Mesenteric fat pad (tissue), 1 donor: ENCODE measurements at places on chromosomes 3 and 15. TPM values are rescaled to one million over a fixed set of nuclear protein-coding genes. Genes with fewer than 3 reads are reported as not detected.

RARRES1 gene
- total RNA-seq, result 578 TPM

NMNAT3 gene
- total RNA-seq, result 4.6 TPM

EXD1 gene
- total RNA-seq, result not detected

P2RY14 gene
- total RNA-seq, result 1.4 TPM

IMPG2 gene
- total RNA-seq, result 0.13 TPM

OCA2 gene
- not detected for total RNA-seq

INSYN1 gene
- 5.0 TPM for total RNA-seq

KLHL6 gene
- 5.7 TPM for total RNA-seq

FAM98B gene
- total RNA-seq, result 22.4 TPM

TRAIP gene
- 1.1 TPM for total RNA-seq

PRSS50 gene
- total RNA-seq, result not detected

AGBL1 gene
- not detected for total RNA-seq

FAH gene
- total RNA-seq, result 147 TPM

PAQR9 gene
- total RNA-seq, result not detected

C2CD4A gene
- not detected for total RNA-seq

MORC1 gene
- not detected for total RNA-seq

LRTM1 gene
- not detected for total RNA-seq

BUB1B gene
- total RNA-seq, result 0.39 TPM

GLT8D1 gene
- 33.2 TPM for total RNA-seq

FBXL22 gene
- total RNA-seq, result 1.0 TPM

ZNF860 gene
- 0.45 TPM for total RNA-seq

GPR15 gene
- total RNA-seq, result not detected

MAP1A gene
- 13.8 TPM for total RNA-seq

LARP6 gene
- total RNA-seq, result 89.9 TPM

QTRT2 gene
- total RNA-seq, result 21.4 TPM

SPTBN5 gene
- 1.6 TPM for total RNA-seq

CSPG5 gene
- total RNA-seq, result 2.0 TPM

LEKR1 gene
- 1.2 TPM for total RNA-seq

ALDH1A2 gene
- 7.5 TPM for total RNA-seq

RBM15B gene
- 28.0 TPM for total RNA-seq

LRRC2 gene
- total RNA-seq, result 2.1 TPM

KLHDC8B gene
- total RNA-seq, result 53.5 TPM

GABRG3 gene
- total RNA-seq, result not detected

ECE2 gene
- not detected for total RNA-seq

PTX3 gene
- 618 TPM for total RNA-seq

ATP13A4 gene
- not detected for total RNA-seq

FBXW12 gene
- total RNA-seq, result not detected

FHIT gene
- 8.5 TPM for total RNA-seq

NEK10 gene
- total RNA-seq, result 0.87 TPM

GRK7 gene
- total RNA-seq, result not detected

GPR171 gene
- 1.8 TPM for total RNA-seq

MYO5A gene
- total RNA-seq, result 67.8 TPM

ARHGEF26 gene
- total RNA-seq, result 18.4 TPM

CGNL1 gene
- 2.4 TPM for total RNA-seq

MDFIC2 gene
- total RNA-seq, result not detected

PLSCR5 gene
- total RNA-seq, result not detected

SLC9C1 gene
- not detected for total RNA-seq

RHOV gene
- total RNA-seq, result not detected

SCAANT1 gene
- not detected for total RNA-seq

RAB43 gene
- total RNA-seq, result 33.0 TPM

UCN2 gene
- total RNA-seq, result not detected

CPLX3 gene
- total RNA-seq, result not detected

SPINT1 gene
- 2.7 TPM for total RNA-seq

TARS3 gene
- 8.8 TPM for total RNA-seq
